Activated naive CD4-positive, alpha-beta T cell (primary cell): ENCODE measurements at places on chromosomes 11 and 22.

GRCh38 chr11:106391771-106392420 is 314.4 kb downstream of the AASDHPPT start:
- DNase-seq = no peak

- DNase-seq = no peak
Measured at GRCh38 chr11:132125988-132126871, 755.8 kb downstream of the NTM start.

DNA sequence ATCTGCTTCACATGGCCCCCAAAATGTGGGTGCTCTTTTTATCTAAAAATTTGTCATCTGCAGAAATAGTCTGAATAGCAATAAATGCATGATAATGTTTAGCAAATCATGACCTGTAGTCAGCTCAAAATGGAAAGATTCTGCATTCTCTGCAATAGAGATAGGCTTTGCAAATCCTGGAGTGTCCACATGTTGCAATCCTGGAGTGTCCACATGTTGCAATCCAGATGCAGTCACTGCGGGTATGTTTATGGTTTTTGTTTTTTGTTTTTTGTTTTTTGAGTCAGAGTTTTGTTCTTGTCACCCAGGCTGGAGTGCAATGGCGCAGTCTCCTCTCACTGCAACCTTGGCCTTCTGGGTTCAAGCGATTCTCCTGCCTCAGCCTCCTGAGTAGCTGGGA is 20.2 kb upstream of the LRRC32 start:
- DNase-seq = no peak

- no peak for DNase-seq
Measured at GRCh38 chr11:118783724-118784495, 7.1 kb downstream of the DDX6 start.

GRCh38 chr22:42322562-42322926 is 52.1 kb upstream of the TCF20 start:
- no peak for DNase-seq

DNA sequence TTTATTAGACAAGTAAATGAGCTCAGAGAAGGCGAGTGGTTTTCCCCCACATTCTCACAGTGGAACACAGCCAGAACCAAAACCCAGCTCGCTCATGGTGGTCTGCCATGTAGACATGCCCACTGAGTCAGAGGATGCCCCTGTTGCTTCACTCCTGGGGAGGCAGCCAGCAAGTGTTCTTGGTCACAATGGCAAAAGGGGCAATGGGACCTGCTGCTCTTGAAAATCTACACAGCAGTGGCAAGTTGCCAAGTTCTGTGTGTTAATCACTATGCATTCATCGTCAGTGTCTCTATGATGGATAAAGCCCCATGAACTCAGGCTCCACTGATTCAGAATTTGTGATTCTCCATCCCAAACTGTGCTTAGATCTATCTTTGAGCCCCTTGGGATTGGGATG is 64.7 kb upstream of the TBCEL start:
- DNase-seq = no peak

DNA sequence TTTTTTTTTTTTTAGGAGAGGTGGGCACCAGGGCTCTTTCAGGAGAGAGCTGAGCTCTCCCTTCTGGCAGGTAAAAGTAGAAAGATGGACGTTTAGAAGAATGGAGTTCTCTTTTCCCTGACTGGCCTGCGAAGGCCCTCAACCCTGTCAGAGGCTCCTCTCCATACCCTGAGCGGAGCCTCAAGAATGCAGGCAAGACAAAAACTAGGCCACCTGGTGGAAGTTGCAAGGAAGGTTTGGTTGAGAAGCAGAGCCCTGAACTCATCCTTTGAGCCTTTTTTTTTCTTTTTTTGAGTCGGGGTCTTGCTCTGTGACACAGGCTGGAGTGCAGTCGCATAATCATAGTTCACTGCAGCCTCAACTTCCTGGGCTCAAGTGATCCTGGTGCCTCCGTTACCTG is 1.4 kb downstream of the OTOG start:
- DNase-seq = no peak

DNA sequence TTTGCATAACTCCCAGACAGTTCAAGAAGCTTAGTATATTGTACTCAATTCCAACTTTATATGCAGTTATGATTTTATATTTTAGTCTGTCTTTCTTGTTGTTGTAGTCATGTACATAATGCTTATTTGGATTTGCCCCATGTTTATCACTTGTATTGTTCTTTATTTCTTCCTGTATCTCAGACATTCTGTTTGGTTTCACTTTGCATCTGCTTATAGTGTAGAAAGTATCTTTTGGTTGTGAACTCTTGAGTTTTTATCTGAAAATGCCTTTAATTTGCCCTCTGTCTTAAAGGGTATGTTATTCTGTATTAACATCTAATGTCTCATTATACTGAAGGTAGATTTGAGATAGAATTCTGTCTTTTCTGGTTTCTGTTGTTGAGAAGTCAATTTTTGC is 275.4 kb downstream of the DYNC2H1 start:
- no peak for DNase-seq

- no peak for DNase-seq
Measured at GRCh38 chr11:116986521-116987105, 111.6 kb downstream of the SIK3 start.
